ENCODE measurements at places on chromosomes 2 and 18.

GRCh38 chr2:196453613-196454047 lies 185.9 kb upstream of the CCDC150 start:
- peak; percentile 51 for DNase-seq

GRCh38 chr2:127134235-127134634 lies 27.3 kb upstream of the BIN1 start:
- no peak for DNase-seq

GRCh38 chr18:77223653-77224052 lies 26.0 kb upstream of the GALR1 start:
- DNase-seq = no peak

DNA sequence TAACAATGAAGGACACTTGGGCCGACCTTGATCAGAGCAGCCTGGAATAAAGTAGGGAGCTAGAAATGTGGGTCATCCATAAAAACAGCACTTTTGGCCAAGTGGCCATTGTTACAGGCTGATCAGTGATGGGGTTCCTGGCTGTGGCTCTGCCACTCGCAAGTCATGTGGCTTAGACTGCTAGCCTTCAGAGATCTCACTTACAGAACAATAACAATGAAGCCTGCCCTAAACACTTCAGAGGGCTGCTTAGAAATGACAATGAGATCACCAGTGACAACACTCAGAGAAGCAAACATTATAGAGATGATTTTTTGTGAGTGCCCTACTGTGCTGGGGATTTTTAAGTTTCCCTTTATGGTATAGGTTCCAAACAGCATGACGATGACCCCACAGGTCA lies 107.9 kb upstream of the LMAN1 start:
- DNase-seq = no peak

GRCh38 chr18:77544792-77545191 lies 295.1 kb downstream of the GALR1 start:
- DNase-seq = no peak

DNA sequence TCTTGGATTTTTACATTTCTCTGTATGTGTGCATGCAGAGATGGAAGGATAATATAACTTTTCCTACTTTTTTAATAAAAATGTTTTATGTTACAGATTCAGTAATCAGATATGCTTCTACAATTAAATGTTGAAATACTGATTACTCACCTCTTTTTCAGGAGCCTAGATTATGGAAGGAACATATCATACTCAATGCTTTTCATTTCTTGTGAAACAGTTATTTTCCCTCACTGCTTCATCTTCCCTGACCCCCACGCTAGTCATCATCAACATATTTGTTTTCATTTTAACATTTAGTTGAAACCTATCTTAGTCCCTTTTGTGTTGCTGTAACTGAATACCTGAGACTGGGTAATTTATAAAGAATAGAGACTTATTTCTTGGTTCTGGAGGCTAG lies 190.7 kb downstream of the WDR7 start:
- DNase-seq = no peak

DNA sequence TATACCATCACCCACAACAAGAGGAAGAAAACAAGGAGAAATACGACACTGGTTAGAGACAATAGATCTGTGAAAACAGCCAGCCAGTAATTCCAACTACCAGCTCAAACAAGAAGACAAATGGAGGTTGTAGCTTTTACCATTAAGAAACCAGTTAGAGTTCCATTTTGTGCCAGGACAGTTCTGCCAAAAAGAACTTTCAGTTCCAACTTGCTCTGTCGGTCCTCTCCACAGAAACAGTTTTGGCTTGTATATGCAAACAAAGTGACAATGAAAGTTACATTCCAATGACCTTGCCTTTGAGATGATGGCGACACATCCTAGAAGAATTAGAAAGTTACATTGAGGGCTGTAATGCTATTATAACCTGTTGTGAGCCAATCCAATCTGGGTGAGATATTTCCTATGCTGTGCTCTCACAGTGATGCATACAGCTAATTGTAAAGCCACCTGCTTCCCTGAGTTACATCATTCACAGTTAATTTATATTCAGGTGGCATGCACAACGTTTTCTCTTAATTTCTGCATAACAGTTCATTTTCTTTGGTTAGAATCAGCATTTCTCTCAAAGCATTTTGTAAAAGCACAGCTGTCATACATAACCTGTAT lies 1378.4 kb upstream of the PIK3C3 start:
- DNase-seq = no peak

DNA sequence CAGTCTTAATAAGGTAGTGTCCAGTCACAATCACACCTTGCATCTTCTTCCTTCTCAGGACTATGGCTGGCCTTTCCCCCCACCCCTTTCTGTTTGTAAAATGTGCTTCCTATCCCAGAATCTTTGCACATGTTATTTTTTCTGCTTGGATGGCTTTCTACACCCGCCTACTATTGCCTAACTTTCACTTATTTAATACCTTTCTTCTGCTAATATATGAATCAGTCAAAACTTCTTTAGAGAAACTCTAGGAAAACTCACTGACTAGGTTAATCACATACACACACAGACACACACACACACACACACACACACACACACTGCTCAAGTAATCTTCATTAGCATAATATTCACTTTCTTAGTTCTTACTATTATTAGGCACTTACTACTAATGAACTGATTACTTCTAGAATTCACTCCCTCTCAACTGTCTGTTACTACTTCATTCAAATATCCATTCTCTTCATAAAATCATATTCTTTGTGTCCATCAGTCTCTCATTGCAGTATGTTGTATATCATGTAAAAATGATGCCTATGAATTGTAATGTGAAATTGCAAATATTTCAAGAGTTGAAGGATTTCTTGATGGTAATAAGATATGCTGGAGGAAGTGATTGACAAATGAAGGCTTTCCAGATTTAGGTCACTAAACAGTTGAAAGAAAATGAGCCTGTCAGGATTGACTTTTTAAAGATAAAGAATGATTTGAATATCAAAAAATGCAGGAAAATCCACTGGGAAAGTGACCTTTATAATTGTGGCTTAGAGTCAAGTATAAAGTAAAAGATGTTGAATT lies 51.2 kb downstream of the CLIP4 start:
- DNase-seq = no peak

DNA sequence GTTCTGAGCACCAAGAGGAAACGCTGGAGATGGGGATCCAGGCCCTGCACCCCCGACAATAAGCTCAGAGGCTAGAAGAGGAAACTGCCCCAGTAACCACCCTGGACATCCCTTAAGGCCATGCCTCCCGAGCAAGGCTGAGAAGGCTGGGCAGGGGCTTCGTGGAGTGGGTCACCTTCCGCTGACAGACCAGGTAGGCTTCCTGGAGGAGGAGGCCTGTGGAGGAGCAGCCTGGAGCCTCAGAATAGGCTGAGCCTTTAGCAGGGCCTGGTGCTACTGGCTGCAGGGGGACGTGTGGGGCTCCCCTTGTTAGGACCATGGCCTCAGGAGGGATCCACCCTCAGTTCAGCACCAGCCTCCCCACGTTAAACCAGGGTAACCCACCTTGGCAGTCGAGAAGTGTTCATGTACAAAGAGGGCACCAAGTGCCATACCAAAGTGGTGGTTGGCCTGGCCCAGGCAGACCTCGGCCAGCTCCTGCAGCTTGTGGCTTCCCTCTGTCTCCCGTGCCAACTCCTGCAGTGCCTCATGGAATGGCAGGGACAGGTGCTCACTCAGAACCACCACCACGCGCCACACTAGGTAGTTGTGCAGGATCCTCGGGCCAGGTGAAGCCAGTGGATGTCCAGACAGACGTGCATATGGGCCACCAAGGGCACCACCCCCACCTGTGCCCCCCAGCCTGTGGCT lies 28.5 kb upstream of the ALPP start:
- DNase-seq = no peak

DNA sequence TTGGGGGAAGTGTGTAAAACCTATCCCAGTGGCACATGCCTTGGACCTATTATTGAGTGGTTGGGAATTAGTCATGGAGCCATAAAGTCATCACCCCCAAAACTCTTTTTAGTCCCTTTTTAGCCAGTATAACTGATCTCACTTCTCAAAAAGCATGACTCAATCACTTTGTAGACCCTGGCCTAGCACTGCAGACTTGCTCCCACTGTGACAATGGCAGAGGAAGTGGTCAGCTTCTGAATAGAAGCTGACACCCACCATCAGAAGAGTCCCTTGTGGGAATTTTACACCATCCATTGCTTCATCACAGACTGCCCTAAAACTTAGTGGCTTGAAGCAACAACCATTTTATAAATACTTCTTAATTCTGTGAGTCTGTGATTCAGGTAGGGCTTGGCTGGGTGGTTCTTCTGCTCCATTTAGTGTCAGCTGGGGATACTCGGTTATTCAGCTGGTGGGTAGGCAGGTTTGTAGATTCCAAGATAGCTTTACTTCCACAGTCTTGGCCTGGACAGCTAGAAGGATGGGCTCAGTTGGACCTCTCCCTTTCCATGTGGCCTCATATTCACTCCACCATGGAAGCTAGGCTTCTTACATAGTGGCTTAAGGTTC lies 10.8 kb upstream of the ITGA6 start:
- DNase-seq = no peak

DNA sequence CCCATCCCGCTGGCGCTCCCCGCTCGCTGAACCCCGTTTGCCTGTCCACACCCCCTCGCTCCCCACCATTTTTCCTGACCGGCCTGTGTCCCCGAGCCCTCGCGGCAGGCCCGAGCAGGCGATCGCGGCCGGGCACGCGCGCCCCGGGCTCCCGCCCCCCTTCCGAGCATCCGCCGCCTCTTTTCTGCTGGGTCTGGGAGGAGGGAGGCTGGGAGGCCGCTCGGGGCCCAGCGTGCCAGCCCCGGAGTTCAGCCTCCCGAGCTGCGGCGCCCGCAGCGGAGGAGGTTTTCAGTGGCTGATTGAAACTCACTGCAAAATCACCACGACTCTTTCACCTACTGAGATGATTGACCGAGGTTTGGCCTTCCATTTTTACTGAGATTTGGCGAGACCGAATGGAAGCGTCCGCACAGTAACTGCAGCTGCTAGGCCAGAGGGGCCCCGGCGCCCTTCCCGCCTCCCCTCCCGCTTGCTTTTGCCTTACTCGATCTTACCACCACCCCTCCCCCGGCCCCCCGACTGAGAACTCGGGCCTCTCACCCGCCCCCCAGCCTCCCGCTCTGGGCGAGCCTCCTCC lies 4.8 kb downstream of the SOX11 start:
- DNase-seq = no peak

DNA sequence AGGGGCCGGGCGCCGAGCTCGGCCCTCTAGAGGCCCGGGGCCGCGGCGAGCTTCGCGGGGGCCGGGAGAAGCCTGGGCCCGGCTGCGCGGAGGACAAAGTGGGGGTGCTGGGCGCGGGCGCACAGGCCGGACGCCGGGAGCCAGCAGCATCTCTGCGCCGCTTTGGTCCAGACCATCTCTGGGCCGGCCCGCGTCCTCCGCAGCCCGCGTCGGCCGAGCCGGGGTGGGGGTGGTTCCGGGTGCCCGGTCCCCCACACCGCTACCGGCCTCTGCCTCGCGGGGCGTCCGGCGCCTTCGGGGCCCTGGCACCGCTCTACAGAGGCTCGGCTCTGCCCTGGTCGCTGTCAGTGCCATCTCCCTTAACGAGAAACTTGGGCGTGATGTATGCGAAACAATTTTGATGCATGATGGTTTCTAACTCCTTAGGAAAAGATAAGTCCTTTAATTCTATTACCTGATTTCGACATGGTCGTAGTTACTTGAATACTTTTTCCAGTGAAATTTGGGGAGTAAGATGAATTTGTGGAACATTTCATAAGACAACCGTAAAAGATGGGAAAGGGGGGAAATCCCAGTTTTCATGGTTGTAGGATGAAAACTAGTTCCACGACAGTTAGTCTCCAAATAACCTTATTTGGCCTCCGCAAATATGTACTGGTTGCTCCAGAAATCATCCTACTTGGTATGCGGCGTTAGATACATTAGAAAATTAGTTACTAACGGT lies 562 bp downstream of the TWSG1 start:
- peak; percentile 27 for DNase-seq

DNA sequence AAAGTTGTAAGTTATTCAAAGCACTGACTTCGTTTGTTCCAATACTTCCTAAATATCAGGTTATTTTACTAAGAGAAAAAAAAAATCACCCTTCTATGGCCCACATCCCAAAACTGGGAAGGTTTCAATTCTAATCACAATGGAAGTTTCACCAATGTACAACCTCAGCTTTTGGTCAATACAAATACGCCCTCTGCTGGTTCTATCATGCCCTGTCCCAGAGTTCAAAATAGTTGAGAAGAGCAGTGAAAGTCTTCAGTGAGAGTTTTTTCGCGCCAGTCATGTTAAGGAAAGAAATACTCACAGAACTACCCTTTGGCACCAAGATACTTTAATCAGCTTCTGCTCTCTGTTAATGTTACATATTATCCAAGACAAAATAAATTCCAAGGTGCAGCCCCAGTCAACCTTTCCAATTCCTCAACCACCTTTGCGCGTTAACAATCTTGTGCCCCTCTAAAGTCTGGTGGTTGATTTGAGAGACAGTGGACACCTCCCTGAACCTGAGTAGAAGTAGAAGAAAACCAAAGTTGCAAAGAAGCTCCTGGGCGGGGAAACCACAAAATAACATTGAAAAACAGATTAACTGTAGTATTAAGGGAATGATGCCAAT lies 59.9 kb downstream of the SUMO1 start:
- peak; percentile 64 for DNase-seq

GRCh38 chr2:70480468-70480867 lies 73.2 kb downstream of the TGFA start:
- no peak for DNase-seq

- no peak for DNase-seq
Measured at GRCh38 chr18:49238433-49239042, 221.9 kb downstream of the DYM start.

DNA sequence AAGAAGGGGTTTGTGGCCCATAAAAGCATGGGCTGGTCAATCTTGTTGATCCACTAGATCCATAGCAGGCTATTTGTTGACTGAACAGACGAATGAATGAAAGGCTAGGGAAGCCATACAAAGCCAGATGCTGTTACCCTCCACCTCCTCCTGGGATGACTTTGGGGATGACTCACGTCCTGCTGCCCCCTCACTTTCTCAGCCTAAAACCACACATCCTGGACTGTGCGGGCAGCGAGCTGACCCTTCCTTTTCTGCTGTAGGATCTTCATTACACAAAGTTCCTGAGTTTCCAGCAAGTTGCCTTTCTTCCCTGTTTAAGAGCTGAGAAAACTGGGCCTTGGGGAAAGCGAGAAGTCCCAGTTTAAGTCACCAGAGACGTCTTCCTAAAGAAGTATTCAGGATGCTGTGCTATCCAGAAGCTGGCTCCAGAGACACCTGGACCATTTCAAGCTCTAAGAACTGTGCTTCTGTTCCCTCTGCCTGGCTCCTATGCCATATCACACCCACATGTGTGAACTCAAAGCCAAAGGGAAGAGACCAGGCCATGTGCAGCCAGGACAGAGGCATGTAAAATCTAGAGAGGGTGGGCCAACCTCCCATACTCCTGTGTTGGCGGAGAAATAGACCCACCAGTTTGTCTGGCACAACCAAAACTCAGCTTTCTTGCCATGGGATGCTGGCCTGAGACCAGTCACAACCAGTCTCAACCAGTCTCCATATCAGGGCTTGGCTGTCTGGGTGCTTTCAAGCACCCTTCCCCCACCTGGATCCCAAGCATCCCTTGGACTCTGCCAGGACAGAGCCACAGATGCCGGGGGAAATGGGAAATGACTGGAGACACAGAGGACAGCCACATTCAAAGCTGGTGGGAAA lies 4.7 kb upstream of the SLC20A1 start:
- no peak for DNase-seq

All from stimulated activated CD4-positive, alpha-beta T cell treated with anti-CD3 and anti-CD28 coated beads, Interleukin-4, amount 100 ng/mL, for 24 hours (primary cell).